ENCODE measurements at places on chromosomes 5 and 9.

DNA sequence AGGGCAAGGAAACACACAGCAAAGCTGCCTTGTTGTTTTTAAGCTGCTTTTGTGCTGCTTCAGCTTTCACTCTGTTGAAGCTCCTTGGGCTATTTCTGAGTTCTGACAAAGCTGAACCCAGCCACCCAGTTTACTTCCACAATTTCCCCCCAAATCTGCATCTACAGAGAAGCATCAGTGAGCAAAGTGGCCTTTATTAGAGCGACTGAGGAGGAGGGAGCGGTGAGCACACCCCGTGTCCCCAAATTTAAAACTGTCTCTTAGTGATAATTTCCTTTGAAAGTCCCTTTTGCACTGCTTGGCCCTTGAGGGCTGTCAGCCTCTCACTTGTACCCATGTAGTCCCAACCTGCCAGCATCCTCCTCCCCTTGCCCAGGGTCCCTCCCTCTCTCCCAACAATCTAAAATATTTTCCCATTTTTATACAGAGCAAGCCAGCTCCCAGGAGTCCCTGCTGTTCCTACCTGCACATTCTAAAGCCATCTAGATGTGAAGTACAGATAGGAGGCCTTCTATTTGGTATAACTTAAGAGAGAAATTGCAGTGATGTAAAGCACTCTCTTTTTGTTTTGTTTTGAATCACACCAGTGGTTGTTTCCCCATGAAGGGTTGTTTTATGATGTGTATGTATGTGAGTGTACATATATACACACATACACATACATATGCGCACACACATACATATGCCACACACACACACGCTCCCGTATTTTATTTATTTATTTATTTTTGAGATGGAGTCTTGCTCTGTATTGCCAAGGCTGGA, 313.5 kb downstream of the TLE4 start:
- no peak for DNase-seq

DNA sequence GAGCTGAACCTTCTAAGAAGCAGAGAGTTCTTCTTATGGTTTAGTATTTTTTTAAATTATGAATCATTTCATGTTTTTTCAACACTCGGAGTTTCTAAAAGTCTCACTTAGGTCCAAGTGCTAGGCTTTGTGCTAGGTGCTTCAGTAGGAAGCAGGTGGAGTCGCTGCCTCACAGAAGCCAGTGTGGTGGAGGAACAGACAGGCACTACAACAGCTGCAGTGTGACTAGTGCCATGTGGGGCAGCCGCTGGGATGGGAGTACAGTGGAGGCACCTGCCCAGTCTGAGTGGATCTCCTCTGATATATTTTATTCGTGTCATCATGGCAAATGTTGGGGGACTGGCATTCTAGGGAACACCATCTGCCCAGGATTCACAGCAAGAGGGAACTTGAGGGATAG, 15.3 kb downstream of the PCDHGC5 start:
- no peak for DNase-seq

DNA sequence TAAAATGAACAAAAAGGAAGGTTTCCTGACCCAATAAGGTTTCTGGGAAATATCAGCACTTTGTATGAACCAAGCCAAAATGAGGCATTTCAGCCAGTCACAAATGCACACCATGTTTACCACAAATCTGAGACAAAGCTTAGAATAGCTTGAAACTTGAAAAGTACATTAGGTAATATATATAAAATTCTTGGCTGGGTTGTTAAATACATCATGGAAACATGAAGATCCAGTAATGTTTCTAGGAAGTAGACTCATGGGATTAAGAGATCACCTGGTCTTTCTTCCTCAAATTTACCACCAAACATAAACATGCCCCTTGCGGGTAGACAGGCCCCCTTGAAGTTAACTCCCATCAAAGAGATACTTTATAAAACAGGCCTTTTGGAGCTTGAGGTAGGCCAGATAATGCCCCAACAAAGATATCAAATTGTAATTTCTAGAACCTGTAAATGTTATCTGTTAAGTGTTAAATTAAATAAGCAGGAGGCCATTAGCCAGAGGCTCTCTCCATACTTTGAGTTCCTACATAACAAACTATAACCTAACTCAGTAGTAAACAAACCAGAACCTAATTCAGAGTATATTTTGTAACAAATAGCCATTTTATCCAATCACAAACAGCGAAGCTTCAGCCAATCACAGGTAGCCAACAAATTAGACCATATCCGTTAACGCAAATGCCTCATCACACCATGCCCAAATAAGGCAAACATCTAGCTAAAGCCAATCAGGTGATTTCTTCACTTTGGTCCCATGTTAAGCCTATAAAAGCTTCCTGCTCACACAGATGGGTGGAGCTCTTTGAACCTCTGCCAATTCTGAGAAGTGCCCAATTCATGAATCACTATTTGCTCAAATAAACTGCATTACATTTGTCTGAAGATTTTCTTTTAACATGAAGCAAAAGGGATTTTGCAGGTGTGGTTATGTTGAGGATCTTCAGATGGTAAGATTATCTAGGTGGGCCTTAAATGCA, 127.9 kb upstream of the TARS1 start:
- DNase-seq, result no peak

GRCh38 chr9:137300567-137301080, 1.4 kb downstream of the NRARP start:
- no peak for DNase-seq

DNA sequence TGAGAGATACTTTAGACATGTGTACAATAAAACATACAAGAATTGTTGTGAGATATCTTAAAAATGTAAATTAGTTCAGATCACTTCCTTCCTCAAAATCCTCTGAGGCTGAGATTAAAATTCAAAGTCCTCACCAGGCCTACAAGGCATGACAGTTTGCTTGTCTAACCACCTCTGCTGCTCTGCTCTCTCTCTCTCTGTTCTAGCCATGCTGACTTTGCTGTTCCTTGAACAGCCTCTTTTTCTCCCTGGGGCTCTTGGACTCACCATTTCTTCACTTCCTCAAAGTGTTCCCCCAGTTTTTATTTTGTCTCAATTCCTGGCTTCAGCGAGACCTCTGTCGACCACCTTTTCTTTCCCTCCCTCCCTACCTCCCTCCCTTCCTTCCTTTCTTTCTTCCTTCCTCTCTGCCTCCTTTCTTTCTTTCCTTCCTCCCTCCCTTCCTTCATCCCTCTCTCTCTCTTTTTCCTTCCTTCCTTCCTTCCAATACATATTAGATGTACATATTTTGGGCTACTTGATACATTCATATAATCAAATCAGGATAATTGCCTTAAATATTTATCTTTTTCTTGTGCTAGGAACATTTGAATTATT, 27.0 kb downstream of the CATSPER3 start:
- DNase-seq, result no peak

DNA sequence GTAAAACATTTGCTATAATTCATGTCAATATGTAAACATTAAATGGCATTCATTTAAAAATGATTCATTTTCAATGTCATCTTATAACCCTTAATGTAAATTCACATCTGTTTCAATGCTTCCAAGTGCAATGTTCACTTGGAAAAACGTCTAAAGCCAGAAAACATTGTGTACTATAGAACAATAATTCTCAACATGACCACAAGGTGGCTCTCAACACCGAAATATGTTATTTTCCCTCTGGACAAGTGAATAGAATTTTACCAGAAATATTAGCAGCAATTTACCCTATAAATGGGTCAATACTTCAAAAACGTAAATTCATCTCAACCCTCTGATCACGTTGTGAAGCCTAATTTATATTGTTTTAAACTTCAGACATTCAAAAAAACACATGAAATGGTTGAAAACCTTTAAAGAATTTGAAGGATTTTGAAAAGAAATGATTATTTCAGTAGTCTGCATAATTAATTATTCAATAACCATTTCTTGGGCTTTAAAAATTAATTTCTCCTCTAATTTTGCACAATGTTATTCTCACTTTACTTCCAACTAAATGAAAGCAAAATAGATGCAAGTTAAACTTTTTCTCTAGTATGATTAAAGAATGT, 11.0 kb downstream of the CDH10 start:
- no peak for DNase-seq

Data from stimulated activated CD4-positive, alpha-beta T cell treated with anti-CD3 and anti-CD28 coated beads, Interleukin-4, amount 100 ng/mL, for 1 hour (primary cell).